ENCODE measurements at places on chromosomes 7 and 10.

GRCh38 chr7:52352013-52352981 lies 683.1 kb upstream of the POM121L12 start:
- DNase-seq: no peak

DNA sequence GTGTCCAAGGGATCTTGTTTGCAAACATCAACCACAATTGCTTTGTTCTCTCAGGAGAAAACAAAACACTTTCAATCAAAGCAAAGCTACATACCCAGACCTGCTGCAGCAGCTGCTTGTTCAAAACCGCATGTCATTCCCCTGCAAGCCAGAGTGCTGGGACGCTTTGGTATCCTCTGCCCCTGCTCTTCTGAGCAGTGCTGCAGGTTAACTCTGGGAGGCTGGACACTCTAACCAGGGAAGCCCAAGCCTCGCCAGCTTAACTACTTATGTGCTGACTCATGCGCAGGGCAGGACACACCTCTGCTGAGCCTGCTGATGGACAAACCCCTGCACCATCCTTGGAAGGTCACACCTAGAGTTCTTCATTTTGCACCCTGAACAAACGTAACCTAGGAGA lies 28.2 kb upstream of the ASAH2 start:
- DNase-seq: no peak

GRCh38 chr10:75166623-75166972 lies 44.0 kb upstream of the VDAC2 start:
- DNase-seq: no peak

- no peak for DNase-seq
Observed at GRCh38 chr7:131924857-131925256, 368.4 kb upstream of the PODXL start.

DNA sequence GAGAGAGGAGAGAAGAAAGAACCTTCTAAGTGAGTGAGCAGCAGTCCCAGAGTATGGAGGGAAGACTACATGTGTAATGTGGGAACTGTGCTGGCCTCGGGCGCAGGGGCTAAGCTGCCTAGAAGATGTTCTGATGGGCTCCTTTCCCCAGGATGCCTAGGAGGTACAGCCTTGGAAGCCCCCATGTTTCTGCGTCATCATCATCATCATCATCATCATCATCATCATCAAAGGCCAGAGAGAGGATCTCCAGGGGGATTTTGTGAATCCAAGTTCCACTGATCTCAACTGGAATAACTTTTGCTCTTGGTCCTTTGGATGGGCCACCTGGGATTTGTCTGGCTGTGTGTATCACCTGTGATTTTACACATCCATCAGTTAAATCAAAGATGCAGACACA lies 86.0 kb downstream of the BUB3 start:
- no peak for DNase-seq
